ENCODE measurements at places on chromosomes 1 and 21.

GRCh38 chr21:20802631-20803260, 195.5 kb upstream of the NCAM2 start:
- no peak for DNase-seq

- no peak for DNase-seq
These were observed 7.4 kb downstream of the CFAP410 start for GRCh38 chr21:44331650-44332307.

DNA sequence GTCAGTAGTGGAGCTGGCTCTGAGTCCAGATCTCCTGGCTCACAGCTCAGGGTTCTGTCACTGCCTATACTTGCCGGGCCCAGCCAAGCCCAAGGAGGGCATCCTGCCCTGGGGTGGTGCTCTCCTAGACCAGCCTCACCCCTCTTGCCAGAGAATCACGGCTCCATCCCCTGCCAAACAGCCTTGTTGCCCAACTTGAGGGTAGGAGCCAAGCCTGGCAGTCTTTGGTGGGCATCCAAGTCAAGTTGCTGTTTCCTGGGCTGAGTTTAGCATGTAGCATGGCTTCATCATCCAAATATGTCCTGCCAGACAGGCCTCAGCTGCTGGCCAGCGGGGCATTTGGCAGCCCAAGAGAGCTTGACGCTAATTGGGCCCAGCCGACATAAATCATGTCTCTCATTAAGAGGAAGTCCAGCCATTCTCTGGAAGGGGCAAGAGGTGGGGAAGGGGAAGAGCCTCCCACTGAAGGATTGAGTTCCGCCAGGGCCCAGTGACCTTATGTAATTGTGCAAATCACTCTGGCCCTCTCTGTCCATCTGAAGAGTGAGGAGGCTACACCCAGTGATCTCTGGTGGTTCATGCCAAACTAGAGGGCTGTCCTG, 22.6 kb upstream of the TRABD2B start:
- DNase-seq, result no peak

DNA sequence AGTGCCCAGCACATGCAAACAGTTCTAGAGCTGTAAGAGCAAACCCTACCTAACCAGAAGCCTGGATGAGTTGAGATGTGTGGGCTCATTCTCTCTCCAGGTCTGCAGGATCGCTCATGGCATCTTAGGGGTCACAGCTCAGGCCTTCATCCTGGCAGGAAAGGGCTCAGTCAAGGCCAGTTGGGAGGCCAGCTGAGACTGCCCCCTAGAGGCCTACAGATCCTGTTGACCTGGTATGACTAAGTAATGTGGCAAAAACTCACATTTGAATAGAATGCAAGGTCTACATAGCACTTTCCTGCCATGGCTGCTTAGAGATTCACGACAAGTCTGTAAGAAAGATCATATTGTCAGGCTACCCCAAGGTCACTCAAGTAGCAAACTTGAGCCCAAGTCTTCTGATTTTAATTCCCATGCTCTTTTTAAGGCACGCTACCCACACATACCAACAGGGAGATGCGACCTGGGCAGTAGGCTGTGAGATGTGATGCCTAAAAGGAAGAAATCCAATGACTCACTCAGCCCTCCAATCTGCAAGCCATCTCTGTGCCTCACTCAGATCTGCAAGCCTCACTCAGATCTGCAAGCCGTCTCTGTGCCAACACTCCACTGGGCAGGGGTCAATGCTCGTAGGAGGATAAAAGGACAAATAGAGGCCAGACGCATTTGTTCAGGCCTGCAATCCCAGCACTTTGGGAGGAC, 5.1 kb upstream of the CAPN8 start:
- peak; percentile 42 for DNase-seq

GRCh38 chr21:41098076-41098475, 69.9 kb upstream of the BACE2 start:
- no peak for DNase-seq

GRCh38 chr1:33725037-33725436, 138.8 kb upstream of the HMGB4 start:
- DNase-seq, result no peak

DNA sequence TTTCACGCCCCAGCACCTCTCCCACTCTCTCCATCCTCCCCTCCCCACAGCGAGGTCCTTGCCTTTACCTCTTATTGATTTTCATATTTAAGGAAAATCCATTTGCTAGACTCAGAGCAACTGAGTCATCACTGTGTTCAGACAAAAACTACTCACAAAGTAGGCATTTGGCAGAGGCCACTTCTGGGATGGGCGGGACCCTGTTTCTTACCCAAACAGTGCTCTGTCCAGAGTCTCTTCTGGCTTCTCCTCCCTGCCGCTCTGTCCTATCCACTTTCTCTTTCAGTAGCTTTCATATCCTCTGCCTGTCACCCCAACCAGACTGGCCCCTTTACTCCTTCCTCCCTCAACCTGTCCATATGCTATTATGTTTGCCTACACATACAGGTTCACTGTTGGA, 2.4 kb upstream of the NAV1 start:
- no peak for DNase-seq

GRCh38 chr1:172394811-172395210, 25.7 kb upstream of the C1orf105 start:
- no peak for DNase-seq

DNA sequence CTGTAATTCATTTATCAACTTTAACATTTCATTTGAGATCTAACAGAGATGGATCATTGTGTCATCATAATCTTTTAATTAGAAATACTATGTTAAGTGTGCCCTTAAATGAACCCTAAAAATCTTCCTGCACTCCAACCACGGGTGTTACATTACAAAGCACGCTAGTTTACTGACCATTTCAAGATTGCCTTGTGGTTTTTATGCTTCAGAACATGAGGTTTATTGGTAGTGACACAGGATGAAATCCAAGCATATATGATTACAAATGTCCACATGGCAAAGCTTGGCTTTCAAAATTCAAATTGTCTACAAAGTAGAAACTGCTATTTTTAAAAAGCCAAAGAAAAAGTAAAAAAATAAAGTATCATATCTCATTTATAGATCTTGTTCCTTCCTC, 190.4 kb upstream of the USP25 start:
- no peak for DNase-seq

GRCh38 chr1:110187139-110187890, 22.8 kb upstream of the KCNC4 start:
- no peak for DNase-seq

DNA sequence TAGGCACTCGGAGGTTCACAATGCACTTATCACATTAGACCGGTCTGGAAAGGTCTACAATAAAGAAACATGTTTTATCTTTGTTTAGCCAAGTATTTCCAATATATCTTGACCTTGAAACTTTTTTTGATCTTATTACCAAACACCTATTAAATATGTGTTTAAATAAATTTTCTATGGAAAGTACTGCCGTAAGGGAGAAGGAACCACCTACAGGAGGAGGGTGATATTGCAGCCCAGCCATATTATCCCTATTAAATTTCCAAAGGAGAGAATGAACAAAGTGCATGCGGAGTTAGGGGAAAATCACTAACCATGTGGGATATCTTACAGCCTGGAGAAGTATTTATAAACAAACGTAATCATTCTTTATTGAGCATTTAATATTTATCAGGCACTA, 14.5 kb downstream of the BRINP2 start:
- DNase-seq, result no peak

DNA sequence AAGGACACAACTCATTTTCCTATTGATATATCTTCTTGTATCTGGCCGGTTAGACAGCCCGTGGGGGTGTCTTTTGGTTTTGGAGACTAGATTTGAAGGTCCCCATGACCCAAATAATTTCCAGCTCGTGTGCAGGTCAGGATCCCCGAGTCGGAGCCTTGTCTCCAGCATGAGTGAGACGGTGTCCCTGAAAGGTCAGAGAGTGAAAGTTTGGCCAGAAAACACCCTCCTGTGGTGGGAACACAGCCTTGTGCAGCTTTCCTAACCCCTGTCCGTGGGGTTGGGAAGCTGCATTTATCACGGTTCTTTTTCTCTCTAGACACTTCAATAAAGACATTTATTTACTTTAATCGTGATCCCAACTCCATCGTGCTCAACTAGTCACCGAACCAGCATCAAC, 17.6 kb downstream of the COQ8A start:
- DNase-seq, result no peak

GRCh38 chr1:59596432-59596831, 218.3 kb upstream of the HOOK1 start:
- DNase-seq, result no peak

GRCh38 chr1:119868176-119868575, 28.1 kb downstream of the ADAM30 start:
- DNase-seq, result no peak

DNA sequence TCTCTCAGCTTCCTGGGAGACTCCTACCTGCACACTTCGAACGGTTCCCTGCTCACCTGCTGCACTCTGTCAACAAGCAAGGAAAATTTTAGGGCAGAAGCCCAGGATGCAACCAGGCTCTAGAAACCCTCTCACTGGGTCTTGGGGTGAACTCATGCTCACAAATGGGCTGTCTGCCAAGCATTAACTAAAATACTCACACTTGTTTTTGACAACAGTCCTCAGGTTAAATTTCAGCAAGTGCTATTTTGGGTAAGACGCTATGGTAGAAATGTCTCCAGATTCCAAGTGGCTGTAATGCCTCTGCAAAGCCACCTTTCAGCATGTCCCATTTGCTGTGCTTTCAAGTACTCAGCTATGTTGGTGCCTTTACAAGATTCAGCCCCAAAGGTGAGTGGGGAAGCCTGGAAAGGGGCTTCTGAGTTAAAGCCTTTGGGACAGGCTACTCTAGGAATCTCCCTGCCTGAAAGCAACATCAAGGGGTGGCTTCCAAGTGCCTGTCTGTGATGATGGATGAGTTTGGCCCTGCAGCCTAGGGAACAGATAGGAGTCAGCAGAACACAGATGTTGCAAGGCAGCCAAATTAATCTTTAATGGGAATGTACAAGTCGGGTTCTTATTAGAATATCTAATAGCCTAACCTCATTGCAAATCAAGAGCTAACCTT, 211.9 kb upstream of the SPAG17 start:
- DNase-seq, result no peak

- DNase-seq, result peak; percentile 76
These were observed 15.0 kb upstream of the MTARC2 start for GRCh38 chr1:220733086-220733601.

GRCh38 chr1:223707256-223708000, 4.9 kb upstream of the CAPN2 start:
- DNase-seq, result no peak

DNA sequence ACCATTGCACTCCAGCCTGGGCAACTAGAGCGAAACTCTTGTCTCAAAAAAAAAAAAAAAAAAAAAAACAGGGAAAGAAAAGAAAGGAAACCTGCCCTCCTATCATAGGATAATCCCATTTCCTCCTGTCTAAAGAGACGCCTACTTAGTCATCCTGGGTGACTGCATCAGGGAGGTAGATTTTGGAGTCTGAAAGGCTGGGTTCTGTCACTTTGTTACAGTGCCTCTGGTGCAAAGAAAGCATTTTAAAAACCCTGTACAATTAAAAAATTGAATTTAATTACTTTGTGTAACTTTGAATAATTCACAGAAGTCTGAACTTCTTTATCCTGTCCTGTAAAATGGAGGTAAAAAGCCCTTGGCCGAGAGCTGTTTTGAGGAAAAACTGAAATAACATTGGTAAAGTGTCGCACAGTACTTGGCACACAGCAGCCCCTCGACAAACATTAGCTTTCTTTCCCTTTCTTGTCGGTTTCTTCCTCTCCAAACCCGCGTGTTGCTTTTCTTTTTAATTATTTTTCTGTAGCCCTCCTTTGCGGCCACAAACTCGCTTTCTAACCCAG, 657 bp upstream of the HDAC1 start:
- DNase-seq, result peak; percentile 40

DNA sequence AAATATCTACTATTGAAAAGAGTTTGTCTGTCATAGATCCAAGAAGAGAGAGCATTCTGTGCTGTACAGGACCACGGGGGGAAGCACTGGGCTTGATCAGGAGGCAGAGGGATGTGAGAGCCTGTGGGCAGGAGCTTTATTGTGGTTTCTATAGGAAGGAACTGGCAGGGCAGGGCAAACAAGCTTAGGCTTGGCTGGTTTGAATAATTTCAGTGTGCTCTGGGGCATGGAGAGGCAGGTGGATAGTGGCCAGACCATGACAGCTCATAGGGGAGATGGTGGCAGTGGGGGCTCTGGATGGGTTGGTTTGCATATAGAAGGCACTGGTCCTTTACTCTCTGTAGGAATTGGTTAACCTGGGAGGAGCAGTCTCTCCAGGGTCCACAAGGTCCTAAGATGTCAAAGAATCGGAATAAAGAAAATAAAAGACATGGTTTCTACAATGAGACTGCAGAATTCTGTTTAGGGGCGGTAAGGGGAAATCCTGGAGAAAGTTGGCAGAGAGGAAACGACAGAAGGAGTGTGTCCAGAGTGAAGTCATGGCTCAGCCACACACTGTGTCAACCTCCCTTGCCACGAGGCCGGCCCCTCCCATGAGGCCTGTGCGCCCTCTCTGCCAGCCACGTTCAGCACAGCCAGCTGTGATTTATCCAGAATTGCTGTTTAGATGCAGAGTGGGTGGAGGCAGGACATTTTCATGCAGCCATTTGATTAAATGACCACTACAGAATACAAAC, 81.7 kb upstream of the PGBD5 start:
- no peak for DNase-seq

DNA sequence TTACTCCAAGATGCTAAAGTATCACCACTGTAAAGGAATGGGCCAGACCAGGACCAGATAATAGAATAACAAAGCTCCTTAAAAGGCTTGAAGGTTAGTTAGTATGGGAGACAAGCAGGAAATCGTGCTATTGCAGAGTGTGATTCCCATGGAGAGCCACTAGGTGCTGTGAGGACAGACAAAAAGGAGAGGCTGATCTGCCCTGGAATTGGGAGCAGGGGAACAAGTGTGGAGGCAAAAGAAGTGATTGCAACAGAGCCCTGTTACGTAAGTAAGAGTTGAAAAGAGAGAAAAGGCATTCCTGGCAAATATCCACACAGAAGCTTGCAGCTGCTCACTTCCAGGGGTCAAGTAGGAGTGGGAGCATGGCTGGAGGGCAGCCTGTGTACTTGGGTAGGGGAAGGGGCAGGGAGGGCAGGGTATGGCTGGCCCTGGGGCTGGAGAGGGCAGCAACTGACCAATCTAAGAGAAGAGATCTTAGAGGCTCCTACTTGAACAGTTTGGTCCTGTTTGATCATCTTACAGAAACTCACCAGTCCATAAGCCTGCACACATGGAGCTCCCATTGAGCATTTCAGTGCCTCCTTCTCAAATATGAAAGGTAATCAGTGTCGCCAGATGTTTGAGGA, 207.7 kb upstream of the GJB5 start:
- no peak for DNase-seq

GRCh38 chr1:24152631-24153494, 9.9 kb upstream of the IL22RA1 start:
- no peak for DNase-seq

- no peak for DNase-seq
These were observed 597.1 kb upstream of the USP24 start for GRCh38 chr1:55812281-55812680.
